ENCODE measurements at places on chromosomes 1 and 21.

- DNase-seq, result no peak
These were observed 40.4 kb downstream of the LIN9 start for GRCh38 chr1:226268421-226269124.

GRCh38 chr1:110672753-110673108, 2.0 kb downstream of the KCNA3 start:
- no peak for DNase-seq

- no peak for DNase-seq
These were observed 42.7 kb upstream of the TRIM45 start for GRCh38 chr1:117164209-117164608.

- DNase-seq, result no peak
These were observed 2.0 kb downstream of the OPRD1 start for GRCh38 chr1:28813931-28814465.

GRCh38 chr1:198014355-198014754, 97.2 kb downstream of the LHX9 start:
- DNase-seq, result no peak

DNA sequence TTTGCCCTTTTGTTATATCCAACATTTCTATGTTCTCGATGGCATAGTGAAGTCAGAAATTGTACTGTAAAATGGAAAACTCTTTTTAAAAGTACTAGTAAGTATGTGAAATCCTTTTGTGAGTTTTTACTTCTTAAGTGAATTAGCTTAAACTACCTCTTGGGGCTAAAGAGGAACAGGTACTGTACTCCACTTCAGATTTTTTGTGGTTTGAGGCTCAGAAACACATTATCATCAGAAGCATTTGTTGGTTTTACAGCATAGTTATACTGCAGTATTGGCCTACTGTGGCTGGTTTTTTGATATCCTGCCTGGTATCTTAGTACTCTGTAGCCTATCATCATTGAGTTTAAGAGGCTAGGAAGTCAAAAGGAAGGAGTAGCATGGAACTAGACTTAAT, 117.2 kb downstream of the NRDC start:
- no peak for DNase-seq

GRCh38 chr1:1290238-1290731, 10.0 kb downstream of the SCNN1D start:
- no peak for DNase-seq

- no peak for DNase-seq
These were observed 189.8 kb upstream of the LYPLAL1 start for GRCh38 chr1:218983848-218984247.

Data from NCI-H2029 treated with DMSO at 0.1 percent for 48 hours (cell line).